ENCODE measurements at places on chromosomes 2 and 18. TPM values are rescaled to one million over a fixed set of nuclear protein-coding genes. Genes with fewer than 3 reads are reported as not detected.

Gene PECR
- total RNA-seq = 15.4 TPM

Gene PROC
- not detected for total RNA-seq

Gene ASXL3
- 0.69 TPM for total RNA-seq

Gene STAT4
- 0.63 TPM for total RNA-seq

Gene HOXD13
- total RNA-seq = not detected

Gene UGT1A8
- not detected for total RNA-seq

Gene ZEB2
- total RNA-seq = 38.0 TPM

Gene MXD1
- total RNA-seq = 2.9 TPM

Gene RNF152
- total RNA-seq = 18.3 TPM

Gene UGP2
- 78.3 TPM for total RNA-seq

Gene ABCB11
- under 0.01 TPM for total RNA-seq

Gene POTEJ
- total RNA-seq = not detected

Gene MOGAT1
- not detected for total RNA-seq

Gene GPR45
- total RNA-seq = not detected

Gene DGKD
- 9.3 TPM for total RNA-seq

Gene CYBRD1
- 454 TPM for total RNA-seq

Measured in bronchial smooth muscle cell (primary cell).